ENCODE measurements at places on chromosomes 1 and 21.

- no peak for DNase-seq
Observed at GRCh38 chr1:164792410-164793004, 233.5 kb downstream of the PBX1 start.

DNA sequence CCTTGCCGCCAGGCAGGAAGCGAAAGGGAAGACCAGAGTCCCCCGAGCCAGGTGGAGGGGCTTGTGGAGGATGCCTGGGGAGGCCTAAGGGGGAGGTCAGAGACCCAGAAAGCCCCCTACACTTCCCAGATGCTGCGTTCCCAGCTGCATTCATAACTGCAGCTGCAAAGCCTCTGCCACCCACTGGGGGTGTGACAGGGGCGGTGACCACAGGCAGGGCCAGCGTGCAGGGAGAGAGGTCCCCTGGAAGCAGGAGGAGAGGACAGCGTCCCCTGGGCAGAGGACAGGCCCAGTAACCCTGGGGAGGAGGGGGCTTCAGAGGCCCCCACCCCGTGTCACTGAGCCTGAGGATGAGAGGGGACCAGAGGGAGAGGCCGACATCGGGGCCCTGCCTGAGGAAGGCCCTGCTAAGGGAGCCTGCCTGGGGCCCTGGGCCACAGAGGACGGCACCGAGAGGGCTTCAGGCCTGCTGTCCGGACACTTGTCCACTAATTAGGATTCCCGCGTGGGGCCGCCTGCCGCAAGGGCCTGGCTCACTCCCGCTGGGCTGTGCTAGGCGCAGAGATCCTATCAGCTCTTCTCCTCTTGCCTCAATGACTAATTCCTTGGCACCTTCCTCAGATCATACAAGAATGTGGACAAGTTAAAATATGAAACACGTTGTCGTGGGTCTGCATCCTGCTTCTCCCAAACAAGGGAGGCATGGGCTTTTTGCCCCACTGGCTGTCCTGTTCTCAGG, 49.1 kb upstream of the CCDC27 start:
- DNase-seq, result no peak

- no peak for DNase-seq
Observed at GRCh38 chr1:47830641-47831333, 166.4 kb downstream of the TRABD2B start.

GRCh38 chr1:85849660-85850059, 141.4 kb upstream of the ZNHIT6 start:
- no peak for DNase-seq

GRCh38 chr1:38667626-38668025, 191.9 kb downstream of the RRAGC start:
- no peak for DNase-seq

GRCh38 chr1:61119085-61119484, 36.7 kb downstream of the NFIA start:
- DNase-seq, result no peak

DNA sequence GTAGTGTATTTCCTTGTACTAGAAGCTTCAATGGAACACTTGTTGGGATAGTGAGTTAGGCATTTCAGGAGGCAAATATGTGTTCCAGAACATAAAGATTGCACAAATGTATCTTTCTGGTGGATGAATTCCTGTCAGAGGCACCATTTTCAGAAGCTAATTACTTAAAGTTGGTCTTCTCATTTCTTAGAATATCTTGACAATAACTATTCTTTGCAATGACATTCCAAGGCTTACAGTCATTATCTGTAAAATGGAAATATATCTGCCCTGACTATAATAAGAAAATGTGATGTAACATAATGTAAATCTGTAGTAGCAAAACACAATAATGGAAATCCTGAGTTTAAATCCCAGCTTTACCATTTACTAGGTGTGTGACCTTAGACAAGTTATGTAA, 2.7 kb downstream of the VCAM1 start:
- DNase-seq, result no peak

GRCh38 chr1:27872059-27872801, at the start of gene THEMIS2:
THEMIS2 (plus strand) TSS chr1:27872544; CDS start chr1:27872572, 28 bp downstream.
- DNase-seq, result peak; percentile 72

GRCh38 chr1:112342558-112342957, 53.5 kb upstream of the CTTNBP2NL start:
- no peak for DNase-seq

DNA sequence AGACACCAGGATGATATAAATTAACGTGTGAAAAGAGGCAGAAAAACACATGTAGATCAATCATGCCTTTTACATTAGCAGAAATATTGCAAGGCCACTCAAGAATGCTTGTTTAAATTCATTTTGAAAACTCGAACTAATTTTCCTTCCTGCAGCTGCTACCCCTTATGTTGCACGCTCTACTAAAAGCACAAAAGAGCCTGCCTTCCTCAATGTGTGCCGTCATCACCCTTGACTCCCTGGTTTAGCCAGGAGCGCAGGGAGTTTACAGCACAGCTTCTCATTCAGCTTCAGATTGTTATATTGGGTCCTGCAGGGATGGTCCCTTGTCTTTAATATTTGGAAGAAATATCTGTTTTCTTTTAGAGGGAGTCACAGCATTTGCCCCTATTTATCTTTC, 10.1 kb upstream of the ST6GALNAC5 start:
- no peak for DNase-seq

GRCh38 chr1:66256629-66257572, 277.1 kb upstream of the SGIP1 start:
- no peak for DNase-seq

DNA sequence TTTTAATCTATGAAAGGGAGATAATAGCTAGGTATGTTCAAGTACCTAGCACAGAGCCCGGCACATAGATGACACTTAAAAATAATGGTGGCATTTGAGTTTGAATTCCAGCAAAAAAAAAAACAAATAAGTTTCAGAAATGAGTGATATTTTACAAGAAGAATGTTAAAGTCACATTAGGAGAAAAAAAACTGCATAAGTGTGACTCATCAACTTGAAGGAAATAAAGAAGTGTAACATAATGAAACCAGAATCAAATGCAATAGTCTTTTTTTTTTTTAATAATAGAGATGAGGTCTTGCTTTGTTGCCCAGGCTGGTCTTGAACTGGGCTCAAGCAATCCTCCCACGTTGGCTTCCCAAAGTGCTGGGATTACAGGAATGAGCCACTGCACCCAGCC, 17.1 kb downstream of the DNASE2B start:
- no peak for DNase-seq

DNA sequence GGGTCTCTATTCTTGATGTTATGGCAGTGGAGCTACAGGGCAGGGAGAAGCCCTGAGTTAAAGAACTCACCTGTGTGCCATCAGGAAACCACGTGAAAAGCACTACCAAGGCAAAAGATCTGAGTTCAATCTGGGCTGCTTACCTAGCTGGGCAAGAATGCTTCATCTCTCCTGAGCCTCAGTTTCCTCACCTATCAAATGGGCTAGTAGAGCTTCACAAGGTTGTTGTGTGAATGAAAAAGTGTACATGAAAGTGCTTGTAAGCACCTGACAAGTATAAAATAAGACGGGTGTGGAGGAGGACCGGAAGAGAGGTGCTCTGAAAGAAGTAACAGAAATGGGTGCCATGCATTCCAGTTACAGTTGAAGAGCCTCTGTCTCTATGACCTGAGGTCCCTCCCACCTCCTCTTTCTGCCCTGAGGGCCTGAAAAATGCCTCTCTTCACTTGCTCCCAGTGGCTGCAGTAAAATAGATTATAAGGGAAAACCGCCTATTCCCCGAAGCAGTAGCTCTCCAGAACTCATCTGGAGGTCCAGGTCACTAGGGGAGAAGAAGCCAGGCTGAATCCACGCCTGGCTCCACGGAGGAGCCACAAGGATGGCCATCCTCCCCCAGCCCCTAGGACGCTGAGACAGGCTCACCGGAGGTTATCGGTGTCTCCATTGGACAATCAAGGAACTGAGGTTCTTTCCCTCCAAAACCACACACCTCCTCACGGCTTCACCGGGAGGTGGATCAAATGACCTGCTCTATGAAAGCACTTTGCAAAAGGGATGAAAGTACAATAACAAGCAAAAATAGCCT, 1.4 kb downstream of the GPR161 start:
- DNase-seq, result no peak

GRCh38 chr1:9246841-9247785, 12.5 kb downstream of the H6PD start:
- DNase-seq, result no peak

- DNase-seq, result no peak
Observed at GRCh38 chr1:78855258-78855657, 151.3 kb downstream of the ADGRL4 start.

DNA sequence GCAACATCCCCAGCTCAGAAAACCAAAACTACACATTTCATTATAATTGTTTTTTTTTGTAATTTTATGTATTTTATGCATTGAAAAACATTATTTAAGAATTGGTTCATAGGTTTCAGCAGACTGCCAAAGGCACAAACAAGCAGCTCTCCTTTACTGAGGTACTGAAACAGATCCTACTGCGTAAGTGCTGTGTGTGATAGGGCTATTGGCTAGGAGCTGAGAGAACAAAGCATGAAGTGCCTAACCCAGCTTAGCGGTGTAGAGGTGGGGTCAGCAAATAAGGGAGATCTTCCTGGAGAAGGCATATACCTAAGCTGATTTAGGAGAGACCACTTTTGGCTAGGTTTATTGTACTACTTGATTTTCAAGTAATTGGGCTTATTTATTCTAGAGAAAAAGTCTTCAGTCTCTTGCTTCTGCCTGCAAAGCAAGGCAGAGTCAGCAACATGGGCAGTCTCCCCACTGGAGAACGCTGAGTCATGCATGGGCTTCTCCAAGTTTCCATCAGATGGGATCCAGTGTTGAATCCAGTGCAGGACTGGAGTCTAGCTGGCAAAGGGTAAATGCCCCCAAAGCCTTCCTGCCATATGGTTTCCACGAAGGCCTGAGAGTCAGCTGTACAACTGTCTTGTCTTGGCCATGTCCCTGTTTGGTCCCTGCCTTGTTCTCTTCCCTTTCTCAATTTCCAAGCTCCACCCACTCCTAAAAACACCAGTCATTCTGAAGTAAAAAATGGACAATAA, 18.0 kb upstream of the YTHDF2 start:
- DNase-seq, result no peak

DNA sequence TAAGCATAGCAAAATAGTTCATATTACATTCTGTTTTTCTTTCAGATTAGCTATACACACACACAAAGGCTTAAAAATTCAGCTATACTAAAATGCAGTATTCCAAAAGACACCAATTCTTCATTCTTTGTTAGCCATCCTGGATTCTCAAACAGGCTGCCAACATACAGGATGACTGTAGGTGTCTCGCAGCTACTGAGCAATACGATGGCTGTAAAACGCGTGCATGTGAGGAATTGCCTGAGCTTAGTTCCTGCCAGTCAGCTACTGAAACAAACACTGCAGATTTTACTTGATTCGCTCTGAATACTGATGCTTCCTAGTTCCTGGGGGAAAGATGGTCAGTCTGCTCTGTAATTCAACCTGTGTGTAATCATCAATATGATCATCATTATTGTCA, 24.7 kb upstream of the HMGN1 start:
- no peak for DNase-seq

DNA sequence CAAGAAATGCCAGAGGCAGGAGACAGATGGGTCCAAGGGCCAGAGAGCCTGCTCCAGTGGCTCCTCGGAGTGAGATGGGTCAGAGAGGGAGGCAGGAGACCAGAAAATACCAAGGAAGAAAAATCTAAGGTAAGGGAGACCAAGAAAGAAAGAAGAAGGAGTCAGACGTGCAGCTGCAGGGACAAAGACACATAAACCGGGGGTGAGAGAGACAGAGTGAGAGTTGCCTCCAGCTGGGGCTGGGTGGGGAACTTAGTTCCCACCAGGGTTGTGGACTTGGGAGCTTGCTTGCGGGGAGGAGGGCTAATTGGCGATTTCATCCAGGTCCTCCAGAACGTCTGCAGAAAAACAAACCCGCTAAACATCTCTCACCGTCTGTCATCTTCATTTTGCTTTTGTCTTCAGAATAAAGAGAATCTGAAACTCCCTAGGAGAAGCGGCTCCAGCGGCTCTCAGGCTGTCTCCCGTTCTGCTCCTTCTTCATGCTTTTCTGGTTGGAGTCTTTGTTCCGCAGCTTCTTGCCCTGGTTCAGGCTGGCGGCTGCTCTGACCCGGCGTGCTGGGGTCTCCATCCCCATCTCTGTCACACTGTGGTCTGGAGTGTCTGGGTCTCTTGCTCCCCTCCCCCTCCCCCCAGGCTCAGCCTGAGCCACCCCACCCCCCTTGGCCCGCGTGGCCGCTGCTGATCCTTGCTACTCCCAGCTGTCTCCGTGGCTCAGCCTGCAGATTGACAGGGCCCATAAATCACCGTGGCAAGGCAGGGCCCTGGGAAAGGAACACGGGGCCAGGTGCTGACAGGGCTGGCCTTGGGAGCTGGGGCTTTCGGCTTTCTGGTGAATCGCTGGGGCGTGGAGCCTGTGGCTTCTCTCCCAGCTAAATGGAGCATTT, 66.6 kb downstream of the UBIAD1 start:
- DNase-seq, result no peak

DNA sequence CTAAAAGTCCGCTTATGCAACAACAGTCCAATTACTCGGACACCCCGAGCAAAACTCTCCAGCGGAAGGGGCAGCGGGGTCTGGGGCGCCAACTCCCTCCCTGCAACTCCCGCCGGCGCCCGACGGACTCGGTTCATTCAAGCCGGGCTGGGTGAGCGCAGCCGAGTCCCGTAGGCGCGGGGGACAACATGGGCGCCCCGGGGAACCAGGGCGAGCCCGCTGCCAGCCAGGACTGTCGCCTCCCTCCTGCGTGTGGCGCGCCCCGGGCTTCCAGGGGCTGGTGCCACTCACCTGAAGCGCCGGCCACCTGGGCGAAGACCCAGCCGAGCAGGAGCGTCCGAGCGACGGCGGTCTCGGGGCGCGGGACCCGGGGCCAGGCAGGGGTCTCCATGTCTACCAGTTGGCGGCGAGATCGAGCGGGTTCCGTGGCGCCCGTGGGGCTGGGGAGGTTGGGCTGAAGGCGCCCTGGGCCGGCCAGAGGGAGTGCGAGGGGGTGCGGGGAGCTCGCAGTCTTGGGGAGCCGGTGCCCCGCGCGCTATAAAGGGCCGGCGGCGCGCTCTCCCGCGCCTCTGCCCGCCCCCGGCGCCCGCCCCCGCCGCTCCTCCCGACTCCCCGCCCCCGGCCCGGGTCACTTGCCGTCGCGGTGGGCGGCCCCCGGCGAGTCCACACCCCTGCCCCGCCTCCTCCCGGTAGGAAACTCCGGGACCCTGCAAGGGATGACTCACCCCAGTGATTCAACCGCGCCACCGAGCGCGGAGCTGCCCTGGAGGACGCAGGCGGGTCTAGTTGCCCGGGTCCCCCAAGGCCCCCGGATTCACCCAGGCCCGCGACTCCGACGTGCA, at the start of gene F3:
F3 (minus strand) TSS at position 514 of the 842 bp plus-strand sequence; CDS start at position 391, 123 bp downstream.
- peak; percentile 40 for DNase-seq

DNA sequence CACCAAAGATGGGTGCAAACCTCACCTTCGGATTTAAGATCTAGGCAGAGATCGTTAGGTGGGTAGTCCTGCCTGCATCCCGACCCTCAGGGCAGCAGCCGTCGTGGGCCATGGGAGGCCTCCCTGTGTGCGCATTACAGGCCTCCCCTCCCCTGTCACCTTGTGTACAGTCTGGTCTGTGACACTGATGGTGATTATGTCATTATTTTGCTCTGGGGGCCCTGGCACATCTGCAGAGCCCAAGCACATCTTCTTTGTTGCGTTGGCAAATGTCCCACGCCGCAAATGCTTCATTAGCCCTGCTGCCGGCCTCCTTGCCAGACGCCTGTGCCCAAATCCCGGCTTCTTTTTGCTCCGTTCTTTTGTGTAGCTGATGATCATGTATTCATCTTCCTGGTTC, 31.7 kb downstream of the PROX1 start:
- DNase-seq, result no peak

GRCh38 chr1:153921080-153921802, 1.5 kb downstream of the GATAD2B start:
- DNase-seq, result no peak

GRCh38 chr1:212624976-212625501, 16.5 kb downstream of the ATF3 start:
- DNase-seq, result no peak

- DNase-seq, result no peak
Observed at GRCh38 chr1:202241376-202242079, 47.9 kb downstream of the LGR6 start.

Measured in activated T-helper 1 cell treated with anti-CD3 and anti-CD28 coated beads, Interleukin-2, amount 50 U/mL, for 16 hours (primary cell).